ENCODE measurements at places on chromosomes 5 and 9.

DNA sequence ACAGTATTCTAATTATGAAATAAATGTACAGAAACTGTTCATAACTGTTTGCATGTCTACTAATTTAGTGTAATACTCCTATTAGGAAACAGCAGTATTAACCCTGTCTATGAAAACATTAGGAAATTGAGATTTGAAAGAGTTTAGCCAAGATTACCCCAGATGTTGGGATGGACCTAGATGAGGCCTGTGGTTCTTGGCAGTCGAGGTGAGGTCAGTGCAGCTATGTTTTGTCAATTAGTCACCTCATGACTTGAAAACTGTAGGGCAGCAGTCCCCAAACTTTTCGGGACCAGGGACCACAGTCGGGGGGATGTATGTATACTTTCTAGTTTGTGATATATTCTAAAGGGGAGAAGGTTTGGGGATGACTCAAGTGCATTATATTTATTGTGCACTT lies 4.7 kb downstream of the LNPEP start:
- no peak for DNase-seq

DNA sequence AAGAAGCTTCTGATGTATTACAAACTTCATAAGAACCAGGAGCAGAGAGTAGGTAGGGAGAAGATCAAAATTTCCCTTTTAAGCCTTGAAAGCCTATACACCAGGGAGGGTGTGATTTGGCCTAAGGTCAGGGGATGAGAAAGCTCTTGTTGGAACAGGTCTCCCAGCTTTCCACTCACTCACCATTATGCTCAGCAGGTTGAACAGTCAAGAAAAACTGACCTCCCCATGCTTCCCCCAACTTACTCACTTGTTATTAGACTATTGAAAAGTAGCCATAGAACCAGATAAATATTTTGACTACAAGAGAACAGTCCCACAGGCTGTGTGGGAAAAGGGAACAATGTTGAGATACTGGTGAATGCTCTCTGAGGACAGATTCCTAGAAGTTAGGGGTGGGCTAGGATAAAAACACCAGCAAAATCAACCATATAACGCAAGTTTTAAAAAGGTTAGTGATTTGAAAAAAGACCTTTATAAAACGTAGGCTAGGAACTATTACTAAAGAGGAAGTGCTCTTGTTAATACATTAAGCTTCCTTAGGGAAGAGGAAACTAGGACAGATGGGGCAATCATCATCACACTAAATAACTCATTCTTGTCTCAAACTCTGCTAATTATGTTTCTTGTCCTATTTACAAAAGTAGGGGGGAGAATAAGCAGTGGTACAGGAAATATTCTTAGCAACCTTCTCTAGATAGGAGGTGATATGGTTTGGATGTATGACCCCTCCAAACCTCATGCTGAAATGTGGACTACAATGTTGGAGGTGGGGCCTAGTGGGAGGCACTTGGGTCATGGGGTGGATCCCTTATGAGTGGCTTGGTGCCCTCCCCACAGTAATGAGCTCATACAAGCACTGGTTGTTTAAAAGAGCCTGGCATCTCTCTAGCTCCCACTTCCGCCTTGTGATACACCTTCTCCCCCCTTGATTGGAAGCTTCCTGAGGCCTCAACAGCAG lies 31.0 kb downstream of the PCDHGC5 start:
- no peak for DNase-seq

DNA sequence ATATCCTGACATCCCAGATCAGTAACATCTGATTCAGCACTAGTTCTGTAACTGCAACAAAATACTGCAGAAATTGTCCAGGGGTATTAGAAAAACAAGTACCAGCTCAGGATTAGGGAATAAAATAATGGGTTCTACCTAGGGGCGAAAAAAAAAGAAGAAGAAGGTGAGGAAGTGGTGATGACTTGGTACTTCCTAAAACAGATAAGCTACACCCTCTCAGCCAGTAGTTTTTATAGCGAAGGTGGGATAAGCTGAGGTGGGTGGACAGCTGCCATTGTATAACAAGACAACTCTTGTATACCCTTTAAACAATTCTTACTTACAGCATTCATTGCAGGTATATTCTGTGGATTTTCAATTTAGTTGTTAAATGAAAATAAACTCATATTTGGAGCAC lies 19.1 kb downstream of the RAPGEF6 start:
- no peak for DNase-seq

- peak; percentile 89 for DNase-seq
These were observed 64.9 kb downstream of the ZNF354C start for GRCh38 chr5:179124853-179125788.

DNA sequence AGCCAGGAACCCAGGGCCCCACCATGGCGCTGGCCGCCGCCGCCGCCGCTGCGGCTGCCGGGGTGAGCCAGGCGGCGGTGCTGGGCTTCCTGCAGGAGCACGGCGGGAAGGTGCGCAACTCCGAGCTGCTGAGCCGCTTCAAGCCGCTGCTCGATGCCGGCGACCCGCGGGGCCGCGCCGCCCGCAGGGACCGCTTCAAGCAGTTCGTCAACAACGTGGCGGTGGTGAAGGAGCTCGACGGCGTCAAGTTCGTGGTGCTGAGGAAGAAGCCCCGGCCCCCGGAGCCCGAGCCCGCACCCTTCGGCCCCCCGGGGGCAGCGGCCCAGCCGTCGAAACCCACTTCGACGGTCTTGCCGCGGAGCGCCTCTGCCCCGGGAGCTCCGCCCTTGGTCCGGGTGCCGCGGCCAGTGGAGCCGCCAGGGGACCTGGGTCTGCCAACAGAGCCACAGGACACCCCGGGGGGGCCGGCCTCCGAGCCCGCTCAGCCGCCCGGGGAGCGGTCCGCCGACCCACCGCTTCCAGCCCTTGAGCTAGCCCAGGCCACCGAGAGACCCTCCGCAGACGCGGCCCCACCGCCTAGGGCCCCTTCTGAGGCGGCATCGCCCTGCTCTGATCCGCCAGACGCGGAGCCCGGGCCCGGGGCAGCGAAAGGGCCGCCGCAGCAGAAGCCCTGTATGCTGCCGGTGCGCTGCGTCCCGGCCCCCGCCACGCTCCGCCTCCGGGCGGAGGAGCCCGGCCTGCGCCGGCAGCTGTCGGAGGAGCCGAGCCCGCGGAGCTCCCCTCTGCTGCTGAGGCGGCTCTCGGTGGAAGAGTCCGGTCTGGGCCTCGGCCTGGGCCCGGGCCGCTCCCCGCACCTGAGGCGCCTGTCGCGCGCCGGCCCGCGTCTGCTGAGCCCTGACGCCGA lies 749 bp downstream of the SOWAHA start:
- DNase-seq: no peak

GRCh38 chr9:137968235-137968634 lies 90.7 kb downstream of the CACNA1B start:
- no peak for DNase-seq

DNA sequence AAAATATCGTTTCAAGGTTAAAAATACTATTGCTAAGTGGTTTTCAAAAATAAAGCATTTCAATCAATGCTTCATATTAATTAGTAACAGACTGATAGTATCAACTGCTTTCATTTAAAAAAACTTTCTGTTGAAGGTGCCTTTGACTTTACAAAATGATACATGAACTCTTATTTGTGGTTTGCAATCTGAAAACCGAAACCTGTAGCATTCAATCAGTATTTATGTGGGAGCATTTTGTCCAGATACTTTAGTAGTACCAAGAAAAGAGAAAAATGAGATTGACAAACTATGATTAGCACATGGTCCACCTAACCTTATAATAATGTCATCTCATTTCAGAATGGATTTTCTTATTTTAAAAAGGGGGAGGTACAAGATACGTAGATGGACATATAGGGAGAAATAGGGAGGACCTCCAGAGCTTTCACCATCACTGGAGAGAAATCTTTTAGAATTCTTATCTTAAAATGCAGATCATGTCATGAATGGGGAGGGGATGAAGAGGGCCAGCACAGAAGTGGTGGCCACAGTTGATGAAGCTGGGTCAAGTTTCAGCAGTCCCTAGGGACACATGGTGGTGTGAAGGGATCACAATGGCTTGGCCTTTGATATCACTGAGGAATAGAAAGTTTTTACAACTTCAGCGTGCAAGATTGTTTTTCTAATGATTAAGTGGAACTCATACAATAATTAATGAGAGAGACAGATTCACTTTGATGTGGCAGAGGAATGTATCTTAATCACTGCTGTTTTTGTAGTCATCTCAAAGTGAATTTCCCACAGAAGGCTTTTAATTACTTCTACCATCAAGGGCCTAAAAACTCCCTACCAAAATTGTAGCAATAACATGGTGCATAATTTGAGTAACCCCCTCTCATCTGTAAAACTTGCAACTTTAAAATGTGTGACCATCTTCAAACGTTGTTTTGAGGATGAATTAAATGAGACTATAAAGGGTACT lies 322.3 kb upstream of the EDIL3 start:
- no peak for DNase-seq

- no peak for DNase-seq
These were observed 10.7 kb upstream of the SPARC start for GRCh38 chr5:151697452-151697851.

DNA sequence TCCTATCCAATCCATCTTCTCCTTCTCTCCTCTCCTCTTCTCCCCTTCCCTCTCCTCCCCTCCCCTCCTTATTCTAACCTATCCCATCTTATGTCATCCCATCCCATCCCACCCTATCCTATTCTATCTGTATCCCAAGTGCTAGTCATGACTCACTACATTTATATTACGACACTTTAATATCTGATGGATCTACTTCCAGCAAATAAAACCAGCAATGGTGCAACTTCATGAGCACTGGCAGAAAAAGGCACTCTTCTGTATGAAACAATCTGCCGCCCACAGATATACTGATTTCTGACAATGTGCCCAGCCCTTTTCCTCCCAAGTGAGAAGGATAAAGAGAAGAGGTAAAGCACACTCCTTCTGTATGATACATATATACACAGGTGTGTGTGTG lies 86.6 kb upstream of the ANKH start:
- no peak for DNase-seq

- DNase-seq: no peak
These were observed 296.5 kb upstream of the ITGA1 start for GRCh38 chr5:52491071-52491787.

DNA sequence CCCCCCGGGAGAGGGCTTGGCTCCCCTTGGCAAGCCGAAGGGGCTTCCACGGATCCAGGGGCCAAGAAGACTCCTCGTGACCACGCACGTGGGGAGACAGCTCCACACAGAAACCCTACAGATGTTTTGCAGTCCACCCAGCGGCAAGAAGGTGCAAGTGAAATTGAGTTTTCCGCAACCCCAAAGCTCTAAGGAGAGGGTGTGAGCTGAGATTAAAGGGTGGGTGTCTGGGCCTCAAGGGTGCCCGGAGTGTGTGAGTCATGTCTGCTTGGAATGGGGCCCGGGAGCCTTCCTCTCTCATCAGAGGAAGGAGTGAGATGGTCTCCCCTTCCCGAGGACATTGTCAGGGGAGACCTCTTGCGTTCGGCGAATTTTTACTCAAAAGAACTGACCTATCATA lies 79.1 kb downstream of the OLFM1 start:
- no peak for DNase-seq

All from chondrocyte (in vitro differentiated cells).